SW 1271 (cell line): ENCODE measurements at places on chromosomes 11 and 22.

- DNase-seq: no peak
Measured at GRCh38 chr11:44324749-44325525, 15.0 kb upstream of the ALX4 start.

- no peak for DNase-seq
Measured at GRCh38 chr11:77510095-77510494, 36.2 kb upstream of the PAK1 start.

DNA sequence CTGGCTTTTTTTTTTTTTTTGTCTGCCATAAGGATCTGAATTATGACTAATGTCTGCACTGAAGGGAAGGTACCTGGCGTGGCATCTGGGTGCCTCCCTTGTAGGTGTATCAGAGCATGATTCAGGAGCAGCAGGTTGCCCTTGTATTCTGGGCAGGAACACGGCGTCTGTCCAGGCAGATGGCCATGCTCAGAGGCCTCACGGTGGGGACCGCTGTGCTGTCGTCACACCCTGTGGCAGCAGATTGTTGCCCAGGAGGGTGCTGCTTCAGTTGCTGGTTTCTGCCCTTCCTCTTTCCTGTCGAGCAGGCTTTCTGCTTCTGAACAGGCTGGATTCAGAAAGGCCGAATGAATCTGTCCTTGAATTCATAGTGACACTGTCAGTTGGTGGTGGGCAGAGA lies 11.0 kb downstream of the ZNRF3 start:
- no peak for DNase-seq

DNA sequence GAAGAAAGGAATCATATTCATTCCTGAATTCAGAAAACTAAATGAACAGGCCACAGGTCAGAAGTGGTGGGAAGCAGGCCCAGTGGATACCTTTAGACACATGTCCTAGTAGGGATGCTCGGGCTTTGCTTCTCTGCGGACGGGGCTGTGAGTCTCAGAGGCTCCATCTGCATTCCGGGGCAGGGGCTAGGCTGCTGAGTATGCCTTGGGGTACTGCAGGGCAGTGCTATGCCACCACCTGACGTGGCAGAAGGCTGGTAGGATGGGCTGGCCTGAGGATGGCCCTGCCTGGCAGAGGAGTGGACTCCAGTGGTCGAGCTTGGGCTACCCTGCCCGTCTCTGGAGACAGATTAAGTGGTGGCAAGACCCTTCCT lies 9.6 kb downstream of the C22orf23 start:
- DNase-seq: no peak

DNA sequence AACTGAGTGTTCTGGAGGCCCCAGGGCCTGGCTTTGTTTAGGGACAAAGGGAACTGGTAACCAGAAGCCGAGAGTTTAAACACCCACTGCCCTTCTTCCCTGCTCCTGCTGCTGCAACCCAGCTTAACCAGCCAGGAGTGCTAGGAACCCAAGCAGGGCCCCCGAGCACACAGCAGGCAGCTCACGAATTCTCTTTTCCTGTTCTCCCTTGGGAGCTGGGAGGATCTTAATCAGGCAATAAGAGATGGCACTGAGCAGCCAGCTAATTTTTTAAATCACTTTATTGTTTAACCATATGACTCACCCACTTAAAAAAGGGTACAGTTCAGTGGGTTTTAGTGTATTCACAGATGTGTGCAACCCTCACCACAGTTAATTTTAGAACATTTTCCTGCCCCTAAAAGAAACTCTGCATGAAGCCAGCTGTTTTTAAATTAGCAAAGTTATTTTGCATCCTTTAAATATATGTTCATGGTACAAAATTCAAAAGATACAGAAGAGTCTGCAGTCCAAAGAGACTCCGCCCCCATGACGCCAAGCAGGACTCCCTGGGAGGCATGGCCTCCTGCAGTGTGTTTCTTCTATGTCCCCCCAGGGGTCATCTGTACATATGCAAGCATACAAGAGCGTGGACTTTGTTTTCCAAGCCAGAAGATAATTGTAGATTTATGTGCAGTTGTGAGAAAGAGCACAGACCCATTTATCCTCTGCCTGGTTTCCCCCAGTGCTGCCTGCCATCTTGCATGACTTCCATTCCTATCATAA lies 18.9 kb upstream of the PPP6R3 start:
- no peak for DNase-seq

DNA sequence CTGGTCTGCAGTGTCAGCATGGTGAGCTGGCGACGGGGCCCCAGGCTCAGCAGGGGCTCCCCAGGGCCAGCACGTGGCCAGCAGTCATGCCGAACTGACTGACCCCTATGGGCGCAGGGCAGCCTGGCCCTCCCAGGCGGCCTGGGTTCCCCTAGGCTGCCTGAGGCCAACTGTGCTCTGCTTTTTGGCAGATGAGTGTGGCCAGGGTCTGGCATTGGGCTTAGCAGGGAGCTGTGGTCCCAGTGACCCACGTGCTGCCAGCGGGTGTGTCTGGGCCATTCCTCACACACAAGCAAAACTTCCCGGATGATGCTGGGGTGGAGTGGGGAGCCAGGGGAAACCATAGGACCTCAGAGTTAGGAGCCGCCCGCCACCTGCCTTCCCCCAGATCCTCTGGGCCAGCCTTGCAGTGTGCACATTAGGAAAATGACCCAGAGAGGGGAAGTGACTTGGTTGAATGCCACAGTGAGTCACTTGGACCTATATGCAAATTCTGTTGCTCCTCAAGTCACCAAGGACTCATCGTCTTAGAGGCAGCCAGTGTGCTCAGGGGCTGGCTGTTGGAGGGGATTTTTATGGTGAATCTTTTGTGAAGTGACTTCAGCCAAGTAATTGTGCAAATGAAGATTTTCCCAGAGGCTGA lies 6.5 kb downstream of the ADORA2A start:
- DNase-seq: no peak

- no peak for DNase-seq
Measured at GRCh38 chr11:69508974-69509373, 27.5 kb downstream of the LINC01488 start.

DNA sequence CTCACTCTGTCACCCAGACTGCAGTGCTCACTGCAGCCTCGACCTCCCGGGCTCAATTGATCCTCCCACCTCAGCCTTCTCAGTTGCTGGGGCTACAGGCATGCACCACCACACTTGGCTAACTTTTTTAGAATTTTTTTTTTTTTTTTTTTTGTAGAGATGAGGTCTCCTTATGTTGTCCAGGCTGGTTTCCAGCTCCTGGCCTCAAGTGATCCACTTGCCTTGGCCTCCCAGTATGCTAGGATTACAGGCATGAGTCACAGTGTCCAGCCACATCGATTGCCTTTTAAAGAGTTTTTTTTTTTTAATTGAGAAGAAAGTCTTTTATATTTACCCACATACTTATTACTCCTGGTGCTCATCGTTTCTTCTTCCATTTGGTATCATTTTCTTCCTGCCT lies 30.0 kb downstream of the PARVG start:
- no peak for DNase-seq

DNA sequence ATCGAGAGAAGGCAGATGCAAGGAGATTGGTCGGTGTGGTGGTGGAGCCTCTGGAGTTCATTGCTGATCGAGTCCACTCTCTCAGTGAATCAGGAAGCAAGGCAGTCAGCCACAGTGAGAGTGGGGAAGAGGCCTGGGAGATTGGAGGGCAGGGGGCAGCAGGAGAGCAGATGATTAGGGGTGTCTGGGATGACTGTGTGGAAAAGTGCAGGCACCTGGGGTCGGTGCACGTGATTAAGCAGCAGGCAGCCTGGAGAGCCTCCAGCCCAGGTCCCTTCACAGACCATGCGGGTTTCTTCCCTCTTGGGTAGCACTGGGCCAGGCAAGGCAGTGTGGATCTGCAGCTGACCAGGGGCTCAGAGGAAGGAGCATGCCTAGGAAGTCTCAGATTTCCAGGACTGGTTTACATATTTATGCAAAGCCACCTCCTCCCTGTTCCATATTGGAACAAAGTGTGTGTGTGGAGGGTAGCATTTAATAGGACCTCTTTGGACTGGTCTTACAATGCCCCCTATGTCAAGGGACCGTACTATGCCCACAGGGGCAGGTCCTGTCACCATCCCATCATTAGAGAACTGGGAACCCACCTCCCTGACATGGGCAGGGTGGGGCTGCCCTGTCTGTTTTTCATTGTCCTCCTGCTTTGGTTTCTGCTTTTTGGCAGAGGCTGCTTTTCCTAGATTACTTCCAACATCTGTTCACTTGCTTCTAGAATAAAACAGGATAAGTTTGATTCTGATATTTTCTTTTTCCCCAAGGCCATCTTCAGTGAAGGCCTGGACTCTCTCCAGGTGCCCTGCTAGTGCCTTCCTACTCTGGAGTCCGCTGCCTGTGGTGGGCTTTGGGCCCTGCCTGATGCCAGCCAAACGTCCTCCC lies 14.0 kb upstream of the GDPD5 start:
- no peak for DNase-seq

GRCh38 chr11:130314184-130314749 lies 450 bp downstream of the ZBTB44 start:
- DNase-seq: peak; percentile 73
